Activated CD4-positive, alpha-beta memory T cell treated with anti-CD3 and anti-CD28 coated beads, Interleukin-2, amount 10 ng/mL, durations not matched to agents 7 days and 5 days (primary cell): ENCODE measurements at places on chromosomes 12 and 14. TPM values are rescaled to one million over a fixed set of nuclear protein-coding genes. Genes with fewer than 3 reads are reported as not detected.

Gene CLEC1B
- not detected for total RNA-seq

Gene SERPINA1
- total RNA-seq = 0.53 TPM

Gene SELPLG
- 289 TPM for total RNA-seq

Gene CACNA2D4
- total RNA-seq = 23.6 TPM

Gene RAPGEF3
- 1.6 TPM for total RNA-seq

Gene AMIGO2
- 7.1 TPM for total RNA-seq

Gene KRT72
- not detected for total RNA-seq

GRCh38 chr14:39107591-39107996 lies 4.6 kb upstream of the SEC23A start:
- H3K4me3 ChIP-seq = no peak overlapping the region
- peaks cover 4% of the 10 kb centered on the region for H3K36me3 ChIP-seq
- no peaks in the 10 kb centered on the region for H3K27me3 ChIP-seq

DNA sequence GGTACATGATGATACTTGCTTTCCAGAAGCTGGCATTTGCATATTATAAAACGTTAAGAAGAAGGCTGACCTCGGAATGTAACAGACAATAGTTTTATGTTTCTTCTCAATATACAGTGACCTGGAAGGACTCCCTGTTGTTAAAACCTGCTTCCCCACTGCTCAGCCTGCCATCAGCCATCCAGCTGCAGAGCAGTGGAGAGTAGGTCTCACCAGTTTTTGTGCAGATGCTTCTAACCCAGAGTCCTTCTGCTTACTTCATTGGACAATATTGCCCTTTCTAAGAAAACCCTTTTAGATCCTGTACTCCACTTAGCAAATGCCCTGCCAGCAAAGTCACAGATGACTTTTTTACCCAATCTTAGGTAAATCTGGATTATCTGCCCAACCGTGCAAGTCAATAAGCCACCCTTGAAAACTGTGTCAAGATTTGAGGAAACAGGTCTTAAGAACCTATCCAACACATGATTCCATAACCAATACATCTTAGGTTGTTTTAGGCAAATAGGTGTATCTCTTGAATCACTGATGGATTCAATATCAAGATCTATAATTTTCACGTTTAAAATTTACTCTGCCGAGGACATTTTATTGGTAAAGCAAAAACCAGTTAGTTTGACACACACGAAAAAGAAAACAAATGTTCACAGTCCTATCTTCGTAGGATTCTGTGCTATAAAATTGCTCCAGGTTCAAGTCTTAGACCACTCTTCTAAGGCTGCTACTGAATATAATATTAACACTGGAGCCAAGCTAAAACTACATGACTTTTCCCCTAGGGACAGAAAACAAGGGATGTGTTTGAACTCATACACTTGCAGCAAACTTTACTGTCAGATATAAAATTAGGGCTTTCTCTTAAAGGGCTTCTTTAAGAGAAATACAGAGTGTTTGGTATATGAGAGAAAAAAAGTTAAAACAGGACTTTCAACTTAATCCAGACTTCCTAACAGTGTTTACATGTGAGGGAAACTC lies 5.7 kb downstream of the PHLDA1 start:
- peaks cover 3% of the 10 kb centered on the region for H3K27me3 ChIP-seq
- H3K4me1 ChIP-seq = peaks cover 75% of the 10 kb centered on the region
- H3K4me3 ChIP-seq = no peak overlapping the region
- peak overlapping the region; percentile 38 for H3K27ac ChIP-seq
- peaks cover 54% of the 10 kb centered on the region for H3K36me3 ChIP-seq

- H3K27ac ChIP-seq = no peak overlapping the region
- H3K36me3 ChIP-seq = no peaks in the 10 kb centered on the region
- no peak for DNase-seq
- no peak overlapping the region for H3K4me3 ChIP-seq
- H3K27me3 ChIP-seq = peaks cover 45% of the 10 kb centered on the region
Observed at GRCh38 chr12:109385339-109386058, 37.8 kb downstream of the MYO1H start.

GRCh38 chr14:70857496-70857890 lies 48.2 kb upstream of the MAP3K9 start:
- no peak for DNase-seq
- no peaks in the 10 kb centered on the region for H3K36me3 ChIP-seq

- no peak for DNase-seq
- no peak overlapping the region for H3K4me3 ChIP-seq
- no peak overlapping the region for H3K27ac ChIP-seq
- H3K36me3 ChIP-seq = no peaks in the 10 kb centered on the region
Observed at GRCh38 chr14:104016873-104017650, 68.4 kb upstream of the ASPG start.

GRCh38 chr14:77889971-77890442 lies 90.1 kb downstream of the ADCK1 start:
- no peak for DNase-seq
- H3K27ac ChIP-seq = no peak overlapping the region
- no peaks in the 10 kb centered on the region for H3K4me1 ChIP-seq

DNA sequence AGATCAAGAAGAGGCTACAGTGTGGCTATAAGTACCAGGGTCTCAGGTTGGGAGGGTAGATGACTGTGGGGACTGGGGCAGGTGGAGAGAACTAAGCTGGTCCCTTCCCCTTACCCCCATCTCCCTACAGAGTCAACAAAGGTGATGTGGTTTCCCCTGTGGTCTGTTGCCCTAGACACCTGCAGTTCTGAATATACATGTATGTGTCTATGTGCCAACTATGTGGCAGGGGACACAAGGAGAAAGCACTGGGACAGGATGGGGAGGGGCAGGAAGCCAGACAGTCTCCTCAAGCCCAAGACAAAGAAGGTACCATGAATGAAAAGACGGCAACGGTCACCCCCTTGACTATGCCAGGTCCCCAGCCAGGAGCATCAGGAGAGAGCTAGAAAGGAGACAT lies 4.5 kb upstream of the HDAC7 start:
- peak overlapping the region; percentile 14 for H3K4me3 ChIP-seq
- peak overlapping the region; percentile 93 for H3K27ac ChIP-seq
- H3K36me3 ChIP-seq = peaks cover 3% of the 10 kb centered on the region
- DNase-seq = peak; percentile 57
- no peaks in the 10 kb centered on the region for H3K27me3 ChIP-seq

DNA sequence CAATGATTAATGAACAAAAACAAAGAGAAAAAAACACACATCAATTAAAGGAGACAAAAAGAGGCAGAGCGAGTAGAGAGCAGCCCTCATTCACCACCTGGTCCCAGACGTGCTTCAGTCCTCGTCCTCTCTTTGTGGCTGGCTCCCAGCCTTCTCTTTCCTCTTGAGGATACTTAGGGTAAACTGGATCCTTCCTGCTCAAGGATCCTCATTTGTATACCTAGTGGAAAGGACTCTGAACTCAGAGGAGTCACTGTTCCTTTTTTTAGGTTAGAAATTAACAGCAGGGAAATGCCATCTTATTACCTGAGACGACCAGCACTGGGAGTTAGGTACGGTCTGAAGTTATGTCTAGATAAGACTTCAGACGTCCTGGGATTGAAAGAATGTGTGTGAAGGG lies 9.7 kb downstream of the MLEC start:
- no peaks in the 10 kb centered on the region for H3K27me3 ChIP-seq
- no peak overlapping the region for H3K27ac ChIP-seq
- DNase-seq = no peak
- H3K36me3 ChIP-seq = peaks cover 75% of the 10 kb centered on the region
- H3K4me1 ChIP-seq = peaks cover 25% of the 10 kb centered on the region

DNA sequence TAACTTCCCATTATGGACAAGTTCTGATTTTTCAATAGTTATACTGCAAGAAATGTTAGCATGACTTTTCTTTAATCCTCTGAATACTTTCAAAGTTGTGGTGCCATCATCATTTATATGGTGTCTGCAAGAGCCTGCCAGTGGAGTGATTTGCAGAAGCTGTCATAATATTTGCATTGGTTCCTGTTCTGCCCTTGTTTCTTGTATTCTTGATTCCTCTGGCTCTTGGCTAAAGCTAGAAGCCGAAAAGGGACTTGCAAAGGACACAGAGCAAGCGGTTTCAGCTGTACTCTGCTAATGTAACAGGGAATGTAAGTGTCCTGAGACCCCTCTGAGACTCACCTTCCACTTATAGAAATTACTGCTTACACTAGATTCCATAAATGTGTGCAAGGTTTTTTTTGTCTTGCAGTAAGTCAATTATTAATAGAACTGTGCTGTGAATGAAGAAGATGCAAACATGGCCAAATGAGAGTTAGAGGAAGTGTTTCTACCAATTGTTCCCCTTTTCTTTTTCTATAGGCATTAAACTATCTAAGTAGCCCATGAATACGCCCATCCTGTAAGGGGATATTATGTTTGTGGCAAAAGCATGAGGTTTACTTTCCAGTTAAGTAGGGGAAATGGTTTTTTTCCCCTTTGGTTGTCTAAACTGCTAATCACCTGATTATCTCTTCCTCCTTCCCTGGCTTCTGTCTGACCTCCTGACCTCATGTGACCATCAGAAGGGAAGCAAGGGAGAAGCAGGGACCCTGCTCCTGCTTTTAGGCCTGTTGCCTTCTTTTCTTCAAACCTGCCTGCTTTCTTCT lies 5.3 kb downstream of the DYRK4 start:
- peaks cover 3% of the 10 kb centered on the region for H3K36me3 ChIP-seq
- no peaks in the 10 kb centered on the region for H3K27me3 ChIP-seq
- no peak overlapping the region for H3K4me3 ChIP-seq
- H3K27ac ChIP-seq = no peak overlapping the region
- peaks cover 1% of the 10 kb centered on the region for H3K4me1 ChIP-seq

- H3K4me3 ChIP-seq = no peak overlapping the region
- no peak for DNase-seq
- H3K4me1 ChIP-seq = peaks cover 34% of the 10 kb centered on the region
- peaks cover 46% of the 10 kb centered on the region for H3K36me3 ChIP-seq
- no peaks in the 10 kb centered on the region for H3K27me3 ChIP-seq
Observed at GRCh38 chr12:92597997-92598396, 104.8 kb upstream of the PLEKHG7 start.

GRCh38 chr12:15446807-15447206 lies 124.5 kb downstream of the PTPRO start:
- H3K27ac ChIP-seq = no peak overlapping the region
- no peak overlapping the region for H3K4me3 ChIP-seq
- H3K36me3 ChIP-seq = no peaks in the 10 kb centered on the region
- H3K27me3 ChIP-seq = peaks cover 19% of the 10 kb centered on the region

- no peak for DNase-seq
- H3K27me3 ChIP-seq = peaks cover 3% of the 10 kb centered on the region
- no peak overlapping the region for H3K4me3 ChIP-seq
- H3K4me1 ChIP-seq = no peaks in the 10 kb centered on the region
- no peaks in the 10 kb centered on the region for H3K36me3 ChIP-seq
Observed at GRCh38 chr12:102323799-102324198, 126.2 kb upstream of the PMCH start.

DNA sequence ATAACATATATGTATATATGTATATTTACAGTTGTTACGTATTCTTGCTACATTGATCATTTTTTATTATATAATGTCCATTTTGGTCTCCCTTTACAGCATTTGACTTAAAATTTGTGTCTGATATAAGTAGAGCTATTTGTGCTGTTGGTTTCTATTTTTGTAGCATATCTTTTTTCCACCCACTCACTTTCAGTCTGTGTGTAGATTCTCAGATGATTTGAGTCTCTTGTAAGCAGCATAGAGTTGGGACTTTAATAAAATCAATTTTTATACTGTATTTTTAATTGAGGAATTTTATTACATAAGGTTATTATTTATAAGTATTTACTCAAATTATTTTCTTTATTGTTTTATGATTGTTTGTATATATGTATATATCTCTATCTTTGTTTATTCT lies 1293.7 kb downstream of the TMEM121 start:
- peaks cover 4% of the 10 kb centered on the region for H3K4me1 ChIP-seq
- DNase-seq = no peak
- no peak overlapping the region for H3K27ac ChIP-seq
- H3K36me3 ChIP-seq = no peaks in the 10 kb centered on the region

- peaks cover 56% of the 10 kb centered on the region for H3K36me3 ChIP-seq
- H3K27me3 ChIP-seq = peaks cover 4% of the 10 kb centered on the region
- peak overlapping the region; percentile 90 for H3K27ac ChIP-seq
- peak; percentile 34 for DNase-seq
- peaks cover 59% of the 10 kb centered on the region for H3K4me1 ChIP-seq
Observed at GRCh38 chr12:104460041-104460719, 3.4 kb downstream of the CHST11 start.

- H3K36me3 ChIP-seq = no peaks in the 10 kb centered on the region
- DNase-seq = no peak
- H3K27ac ChIP-seq = no peak overlapping the region
Observed at GRCh38 chr14:93379831-93380230, 32.8 kb downstream of the COX8C start.

GRCh38 chr12:27981874-27982273 lies 9.3 kb upstream of the PTHLH start:
- H3K4me3 ChIP-seq = no peak overlapping the region
- H3K36me3 ChIP-seq = no peaks in the 10 kb centered on the region
- no peak for DNase-seq
- H3K27me3 ChIP-seq = peaks cover 43% of the 10 kb centered on the region
- H3K4me1 ChIP-seq = no peaks in the 10 kb centered on the region
- H3K27ac ChIP-seq = no peak overlapping the region

GRCh38 chr14:87325741-87326140 lies 667.2 kb downstream of the GALC start:
- no peak overlapping the region for H3K4me3 ChIP-seq
- no peaks in the 10 kb centered on the region for H3K36me3 ChIP-seq
- no peak overlapping the region for H3K27ac ChIP-seq

DNA sequence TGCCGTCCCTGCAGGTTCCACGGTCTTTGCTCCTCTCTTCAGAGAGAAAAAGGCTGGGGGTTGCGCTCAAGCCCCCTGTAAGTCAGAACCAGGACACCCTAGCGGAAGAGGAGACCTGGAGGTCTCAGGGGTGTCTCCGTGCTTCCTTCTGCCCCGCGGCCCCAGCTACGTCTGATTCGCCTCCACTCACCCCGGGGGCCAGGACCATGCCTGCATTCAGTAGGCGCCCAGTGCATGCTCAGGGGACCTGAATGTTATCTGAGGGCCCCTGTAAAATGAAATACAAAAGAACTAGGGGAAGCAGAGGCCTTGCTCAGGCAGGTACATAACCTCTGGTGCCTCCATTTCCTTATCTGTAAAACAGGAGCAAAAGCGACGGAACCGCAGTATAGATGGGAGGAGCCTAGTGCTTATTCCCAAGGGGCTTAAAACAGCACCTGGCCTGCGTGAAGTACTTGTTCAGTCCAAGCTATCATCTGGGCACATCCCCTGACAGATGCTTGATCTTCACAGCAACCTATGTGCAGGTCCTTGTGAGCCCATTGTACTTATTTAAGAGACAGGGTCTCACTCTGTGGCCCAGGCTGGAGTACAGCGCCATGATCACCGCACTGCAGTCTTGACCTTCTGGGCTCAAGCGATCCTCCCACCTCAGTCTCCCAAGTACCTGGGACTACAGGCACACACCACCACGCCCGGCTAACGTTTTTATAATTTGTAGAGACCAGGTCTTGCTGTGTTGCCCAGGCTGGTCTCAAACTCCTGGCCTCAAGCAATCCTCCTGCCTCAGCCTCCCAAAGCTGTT lies 110.3 kb upstream of the NCOR2 start:
- no peaks in the 10 kb centered on the region for H3K36me3 ChIP-seq
- no peak overlapping the region for H3K4me3 ChIP-seq
- no peak for DNase-seq
- no peaks in the 10 kb centered on the region for H3K27me3 ChIP-seq
- no peak overlapping the region for H3K27ac ChIP-seq

- H3K27ac ChIP-seq = peak overlapping the region; percentile 49
- H3K4me3 ChIP-seq = no peak overlapping the region
- peak; percentile 62 for DNase-seq
- peaks cover 37% of the 10 kb centered on the region for H3K4me1 ChIP-seq
- peaks cover 50% of the 10 kb centered on the region for H3K36me3 ChIP-seq
Observed at GRCh38 chr12:50088577-50089335, 3.6 kb downstream of the SMARCD1 start.

- H3K27ac ChIP-seq = no peak overlapping the region
- H3K4me1 ChIP-seq = peaks cover 19% of the 10 kb centered on the region
- no peak for DNase-seq
- H3K4me3 ChIP-seq = no peak overlapping the region
Observed at GRCh38 chr12:48966177-48966895, 5.2 kb downstream of the WNT10B start.
